Activated naive CD8-positive, alpha-beta T cell treated with anti-CD3 and anti-CD28 coated beads, Interleukin-2, amount 10 ng/mL, durations not matched to agents 7 days and 5 days (primary cell): ENCODE measurements at places on chromosomes 11 and 22. TPM values are rescaled to one million over a fixed set of nuclear protein-coding genes. Genes with fewer than 3 reads are reported as not detected.

DNA sequence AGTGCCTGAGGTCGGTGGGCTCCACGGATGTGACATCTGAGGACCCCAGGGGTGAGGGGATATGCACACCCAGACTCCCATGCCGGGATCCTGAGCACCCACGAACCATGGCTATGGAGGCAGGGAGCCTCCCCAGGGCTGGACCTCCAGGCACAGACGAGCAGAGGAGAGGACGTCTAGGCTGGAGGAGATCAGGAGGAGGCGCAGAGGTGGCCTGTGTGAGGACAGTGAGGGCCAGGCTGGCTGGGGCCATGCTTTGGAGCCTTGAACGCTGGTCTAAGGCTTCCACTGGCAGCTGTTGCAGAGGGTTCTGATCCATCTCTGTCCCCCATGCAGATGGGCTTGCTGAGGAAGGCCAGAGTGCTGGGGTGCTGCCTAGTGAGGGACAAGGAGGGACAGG is 29.0 kb downstream of the FGF4 start:
- H3K36me3 ChIP-seq, result no peaks in the 10 kb centered on the region
- peaks cover 10% of the 10 kb centered on the region for H3K27me3 ChIP-seq
- DNase-seq, result no peak
- H3K27ac ChIP-seq, result no peak overlapping the region
- H3K4me1 ChIP-seq, result no peaks in the 10 kb centered on the region
- H3K4me3 ChIP-seq, result no peak overlapping the region

Gene RFPL2
- total RNA-seq, result not detected

DNA sequence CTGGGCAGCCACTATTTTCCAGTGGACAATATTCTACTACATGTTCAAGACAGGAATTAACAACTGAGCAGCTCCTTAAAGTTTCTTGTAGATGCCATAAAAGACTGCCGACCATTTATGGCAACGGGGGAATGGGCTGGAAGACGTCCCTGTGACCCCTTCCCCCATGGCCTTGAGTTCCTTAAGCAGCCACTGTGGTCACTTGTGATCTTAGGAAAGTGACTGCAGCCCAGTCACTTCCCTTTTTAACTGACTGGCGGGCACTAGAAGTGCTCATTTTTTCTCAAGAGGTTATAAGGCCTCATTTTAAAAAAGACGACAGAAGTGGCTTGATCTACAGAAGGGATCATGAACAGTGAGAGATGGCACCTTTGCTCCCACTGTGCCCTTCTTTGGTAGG is 153.2 kb upstream of the NARS2 start:
- H3K4me3 ChIP-seq, result no peak overlapping the region
- peaks cover 8% of the 10 kb centered on the region for H3K27me3 ChIP-seq
- H3K36me3 ChIP-seq, result no peaks in the 10 kb centered on the region

GRCh38 chr11:65188486-65188885 is 6.8 kb downstream of the CAPN1 start:
- H3K4me1 ChIP-seq, result peaks cover 8% of the 10 kb centered on the region
- no peak overlapping the region for H3K27ac ChIP-seq
- peaks cover 25% of the 10 kb centered on the region for H3K36me3 ChIP-seq
- DNase-seq, result no peak
- no peak overlapping the region for H3K4me3 ChIP-seq

Gene SOX6
- not detected for total RNA-seq

GRCh38 chr11:100830274-100830673 is 143.2 kb downstream of the ARHGAP42 start:
- no peaks in the 10 kb centered on the region for H3K4me1 ChIP-seq
- H3K27ac ChIP-seq, result no peak overlapping the region
- no peak for DNase-seq
- no peaks in the 10 kb centered on the region for H3K27me3 ChIP-seq
- no peaks in the 10 kb centered on the region for H3K36me3 ChIP-seq

DNA sequence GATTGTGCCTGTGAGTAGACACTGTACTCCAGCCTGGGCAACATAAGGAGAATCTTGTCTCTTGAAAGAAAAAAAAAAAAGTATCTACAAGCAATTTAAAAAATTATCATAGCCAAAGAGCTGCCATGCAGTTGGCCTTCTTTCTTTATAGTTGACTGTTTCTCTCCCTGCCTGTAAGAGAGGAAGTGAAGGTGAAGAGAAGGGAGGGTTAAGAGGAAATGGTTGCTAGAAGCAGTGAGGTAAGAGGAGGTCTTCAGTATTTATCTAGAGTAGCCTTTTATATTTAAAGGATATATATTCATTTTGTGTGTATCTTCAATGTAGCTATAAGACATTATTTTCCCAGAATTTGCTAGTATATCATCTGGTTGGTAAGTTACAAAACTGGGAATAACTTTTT is 217.9 kb downstream of the TMEM135 start:
- H3K4me3 ChIP-seq, result no peak overlapping the region
- H3K4me1 ChIP-seq, result peaks cover 14% of the 10 kb centered on the region
- DNase-seq, result no peak
- no peak overlapping the region for H3K27ac ChIP-seq

Gene CARD18
- not detected for total RNA-seq

DNA sequence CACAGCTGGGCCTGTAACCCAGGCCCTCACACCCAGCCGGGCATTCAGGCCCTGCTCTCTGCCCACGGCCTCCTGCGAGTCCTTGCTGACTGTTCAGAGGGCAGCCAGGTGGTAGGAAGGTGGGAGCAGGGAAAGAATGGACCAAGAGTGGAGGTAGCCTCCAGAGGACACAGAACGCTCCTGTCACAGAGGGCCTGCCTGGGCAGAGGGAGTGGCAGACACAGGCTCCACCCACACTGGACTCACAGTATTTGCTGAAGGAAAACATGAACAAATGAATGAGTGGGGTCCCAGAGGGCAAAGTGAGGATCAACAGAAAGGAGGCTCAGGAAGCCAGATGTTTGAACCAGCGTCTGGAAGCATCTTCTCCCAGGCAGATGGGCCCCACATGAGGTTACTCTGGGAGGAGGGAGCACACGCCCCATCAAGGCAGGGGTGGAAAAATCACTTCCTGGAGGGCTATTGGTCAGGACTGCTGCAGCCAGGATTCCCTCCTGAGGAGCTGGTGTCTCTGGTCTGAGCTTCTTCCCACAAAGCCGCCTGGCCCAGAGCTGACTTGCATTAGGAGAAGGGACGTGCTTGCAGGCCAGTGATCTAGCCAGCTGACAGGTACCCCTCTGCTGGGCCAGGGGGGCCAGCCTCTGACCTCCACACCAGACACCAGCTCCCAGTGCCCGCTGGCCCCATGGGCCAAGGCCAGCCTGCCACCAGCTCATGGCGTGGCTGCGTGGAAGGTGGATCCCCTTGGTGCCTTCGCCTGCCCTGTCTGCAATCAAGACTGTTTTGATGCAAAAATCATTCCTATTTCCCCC is 84.0 kb downstream of the THAP12 start:
- no peak for DNase-seq
- H3K36me3 ChIP-seq, result no peaks in the 10 kb centered on the region
- H3K4me1 ChIP-seq, result peaks cover 11% of the 10 kb centered on the region
- H3K27ac ChIP-seq, result no peak overlapping the region

GRCh38 chr11:121591405-121592033 is 138.8 kb upstream of the SORL1-AS1 start:
- H3K27ac ChIP-seq, result peak overlapping the region; percentile 16
- peaks cover 18% of the 10 kb centered on the region for H3K4me1 ChIP-seq
- peak; percentile 33 for DNase-seq
- H3K4me3 ChIP-seq, result no peak overlapping the region
- H3K27me3 ChIP-seq, result no peaks in the 10 kb centered on the region
- peaks cover 24% of the 10 kb centered on the region for H3K36me3 ChIP-seq

Gene RRAS2
- total RNA-seq, result 60.0 TPM
